ENCODE measurements at places on chromosomes 1 and 21. TPM values are rescaled to one million over a fixed set of nuclear protein-coding genes. Genes with fewer than 3 reads are reported as not detected.
A peak's percentile ranks its signal among the peaks of the same experiment; 100 is the strongest.

DNA sequence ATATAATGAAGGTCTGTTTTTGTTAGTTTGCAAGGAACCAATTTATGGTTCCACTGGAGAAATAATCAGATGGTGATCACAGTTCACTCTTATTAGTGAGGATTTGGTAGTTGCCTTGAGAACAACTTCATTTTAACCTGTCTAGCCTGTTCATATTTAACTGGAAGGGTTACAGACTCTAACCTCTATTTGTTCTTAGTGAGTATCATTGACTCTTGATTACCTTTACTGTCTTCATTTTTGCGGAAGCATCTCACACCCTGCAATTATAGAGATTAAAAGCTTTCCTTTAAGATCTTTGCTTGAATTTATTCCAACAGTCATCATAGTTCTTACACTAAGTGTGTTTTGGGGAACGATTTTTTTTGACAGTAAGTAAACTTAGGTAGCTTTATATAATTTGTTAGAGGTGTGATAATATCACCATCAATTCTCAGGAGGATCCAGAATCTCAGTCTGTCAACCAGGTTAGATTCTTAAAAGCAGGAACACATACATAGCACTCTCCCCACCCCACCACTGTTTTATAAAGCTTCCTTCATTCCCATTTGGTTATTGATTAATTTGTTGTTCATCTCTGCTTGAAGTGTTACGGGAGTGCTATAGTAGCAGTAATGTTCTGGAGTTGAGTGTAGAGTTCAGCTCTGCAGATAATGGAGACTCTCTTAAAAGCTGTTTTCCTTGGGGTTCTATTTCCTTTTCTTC lies 30.1 kb downstream of the B3GALT2 start:
- no peak for DNase-seq

DNA sequence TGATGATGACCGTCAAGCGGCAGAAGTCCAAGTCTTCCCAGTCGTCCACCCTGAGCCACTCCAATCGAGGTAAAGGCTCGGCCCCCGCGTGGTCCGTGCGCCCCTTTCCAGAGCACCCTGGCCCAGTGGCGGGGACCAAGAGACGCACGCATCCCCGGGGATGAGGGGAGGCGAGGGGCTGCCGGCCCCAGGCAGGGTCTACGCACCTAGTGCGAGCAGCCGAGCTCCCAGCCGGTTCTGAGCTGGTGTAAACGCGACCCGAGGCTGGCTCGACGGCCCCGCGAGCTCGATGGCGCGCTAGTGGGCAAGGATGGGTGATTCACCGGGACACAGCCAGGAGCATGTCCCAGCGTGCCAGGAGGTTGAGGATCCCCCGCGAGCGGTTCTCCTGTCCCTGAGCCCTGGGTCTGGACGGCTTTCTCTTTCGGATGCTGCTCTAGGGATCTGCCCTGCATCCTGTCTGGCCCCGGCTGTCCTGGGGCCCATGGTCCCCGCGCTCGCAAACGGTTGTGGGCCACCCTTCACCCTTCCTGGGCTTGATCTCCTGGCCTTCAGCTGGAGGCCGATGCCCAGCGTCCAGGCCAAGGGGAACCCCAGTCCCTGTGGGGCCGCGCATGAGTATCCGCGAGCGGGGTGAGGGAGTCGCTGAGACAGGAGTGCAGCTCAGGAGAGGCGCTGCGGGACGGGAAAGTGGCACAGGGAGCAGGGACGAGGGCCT lies 689 bp downstream of the PKP1 start:
- DNase-seq: no peak

DNA sequence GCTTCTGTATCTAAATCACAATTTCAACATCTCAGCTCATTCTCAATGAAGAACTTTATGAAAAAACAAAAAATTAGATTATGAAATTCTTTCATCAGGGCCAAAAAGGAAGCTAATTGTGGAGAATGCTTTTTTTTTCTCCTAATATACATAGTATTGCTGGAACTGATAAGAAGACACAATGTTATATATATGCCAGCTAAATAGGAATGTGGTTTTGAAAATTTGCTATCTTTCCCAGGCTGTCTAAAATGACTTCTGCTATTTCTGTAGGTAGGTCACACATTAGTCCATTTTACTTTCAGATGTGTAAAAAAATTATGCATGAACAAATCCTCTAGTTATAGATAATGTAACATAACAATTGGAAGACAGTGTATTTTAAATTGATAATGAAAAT lies 732.9 kb downstream of the RWDD3 start:
- DNase-seq: no peak

DNA sequence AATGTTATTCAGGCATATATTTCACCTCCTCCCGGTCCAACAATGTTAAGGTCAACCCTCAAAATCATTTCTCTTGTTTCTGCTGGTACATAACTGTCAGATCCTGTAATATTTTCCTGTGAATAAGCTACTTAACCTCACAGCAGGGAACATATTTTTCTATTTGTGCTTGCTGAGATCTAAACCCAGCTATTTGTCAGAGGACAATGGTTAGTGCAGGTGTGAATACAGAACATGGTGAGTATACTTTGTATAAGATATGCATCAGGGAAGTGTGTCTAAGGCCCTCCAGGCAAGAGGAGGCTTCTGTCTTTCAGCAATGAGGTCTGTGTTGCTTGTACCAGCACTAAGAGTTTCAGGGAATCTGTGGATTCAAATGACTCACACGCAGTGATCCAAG lies 970.6 kb downstream of the NCAM2 start:
- peak; percentile 28 for DNase-seq

The BNIPL gene
- not detected for total RNA-seq

DNA sequence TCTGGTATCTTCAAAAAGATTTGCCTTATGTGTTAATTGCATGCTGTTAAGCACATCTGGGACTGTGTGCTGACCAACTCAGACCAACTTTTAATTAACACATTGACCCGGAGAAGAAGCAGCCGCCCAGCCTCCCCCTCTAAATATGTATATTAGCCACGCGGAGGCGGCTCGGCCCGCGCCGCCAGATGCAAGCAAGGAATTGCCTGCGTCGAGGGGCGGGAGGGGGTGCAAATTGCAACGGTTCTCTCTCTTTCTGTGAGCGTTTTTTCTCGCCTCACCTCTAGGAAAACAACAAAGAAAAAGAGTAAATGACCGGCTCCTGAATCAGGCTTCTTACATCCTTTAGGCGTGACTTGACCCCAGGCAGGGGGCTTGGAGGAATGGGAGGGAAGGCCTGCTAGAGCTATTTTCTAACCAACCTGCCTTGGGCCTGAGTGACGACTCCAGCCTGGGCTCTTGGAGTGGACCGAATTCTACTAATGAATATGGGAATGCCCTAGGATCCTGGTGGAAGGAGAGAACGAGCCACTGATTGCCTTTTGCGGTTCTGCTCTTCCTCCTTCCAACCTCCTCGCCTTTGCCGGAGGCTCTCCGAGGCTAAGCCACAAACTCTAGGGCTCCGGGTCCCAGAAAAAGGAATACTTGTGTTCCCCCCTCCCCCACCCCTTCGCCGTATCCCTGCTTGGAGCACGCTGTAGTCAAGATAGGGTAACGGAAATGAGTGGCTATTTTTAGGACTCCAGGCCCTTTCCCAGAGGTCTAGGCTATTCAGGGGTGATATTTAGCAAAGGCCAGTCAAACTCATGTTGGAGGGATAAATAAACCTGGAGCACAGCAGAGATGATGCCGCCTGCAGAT lies 417.0 kb upstream of the ESRRG start:
- no peak for DNase-seq

- no peak for DNase-seq
These were observed 42.6 kb downstream of the CFAP57 start for GRCh38 chr1:43214501-43215444.

- peak; percentile 55 for DNase-seq
These were observed 67.3 kb downstream of the GADD45A start for GRCh38 chr1:67752306-67752705.

- no peak for DNase-seq
These were observed 2.6 kb downstream of the SLAMF8 start for GRCh38 chr1:159829273-159829634.

The ESRRG gene
- 0.13 TPM for total RNA-seq

The AADACL4 gene
- total RNA-seq: not detected

The RABGGTB gene
- total RNA-seq: 135 TPM

GRCh38 chr1:161227196-161227871 lies 1.5 kb downstream of the TOMM40L start:
- peak; percentile 66 for DNase-seq

DNA sequence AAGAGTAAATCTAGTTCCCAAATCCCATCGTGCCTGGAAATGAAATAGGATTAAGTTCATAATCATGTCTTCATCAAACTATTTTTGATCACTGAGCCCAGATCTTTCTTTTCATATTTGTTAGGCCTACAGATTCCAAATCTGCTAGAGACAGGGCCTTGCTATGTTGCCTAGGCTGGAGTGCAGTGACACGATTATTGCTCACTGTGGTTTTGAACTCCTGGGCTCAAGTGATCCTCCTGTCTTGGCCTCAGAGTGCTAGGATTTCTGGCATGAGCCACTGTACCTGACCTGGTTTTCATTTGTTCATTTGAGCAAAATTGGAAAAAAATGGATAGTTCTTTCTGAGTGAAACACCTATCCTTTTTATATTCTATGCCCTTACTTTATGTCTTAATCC lies 28.0 kb upstream of the DIPK1A start:
- DNase-seq: peak; percentile 52

- no peak for DNase-seq
These were observed 1.7 kb downstream of the ALDH9A1 start for GRCh38 chr1:165696625-165697100.

DNA sequence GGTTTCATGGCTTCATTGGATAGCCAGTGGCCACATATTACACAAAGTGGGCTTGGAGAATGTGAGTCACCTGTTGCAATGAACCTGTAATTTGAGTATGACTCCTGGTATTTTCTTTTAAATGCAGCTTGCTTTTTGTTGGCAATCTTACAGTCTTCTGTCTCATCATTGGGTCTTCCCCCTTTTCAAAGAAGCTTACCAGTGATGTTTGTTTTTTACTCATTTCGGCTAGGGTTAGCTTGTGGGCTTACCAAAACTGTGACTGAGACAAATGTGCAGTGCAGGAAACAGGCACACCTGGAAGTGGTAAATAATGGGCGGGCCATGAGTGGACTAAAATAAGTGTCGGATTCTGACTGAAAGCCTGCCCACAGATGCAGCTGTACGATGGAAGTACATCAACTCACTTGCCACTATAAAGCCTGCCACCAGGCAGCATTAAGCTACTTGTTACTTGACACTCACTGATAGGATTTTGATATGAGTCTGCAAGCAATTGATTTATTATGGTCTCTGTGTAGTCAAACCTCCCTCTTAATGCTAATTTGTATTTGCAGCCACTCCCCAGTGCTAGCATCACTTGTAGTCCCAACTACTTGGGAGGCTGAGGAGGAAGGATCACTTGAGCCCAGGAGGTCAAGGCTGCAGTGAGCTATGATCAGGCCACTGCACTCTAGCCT lies 4.2 kb downstream of the HHAT start:
- peak; percentile 68 for DNase-seq

The CR1L gene
- not detected for total RNA-seq

DNA sequence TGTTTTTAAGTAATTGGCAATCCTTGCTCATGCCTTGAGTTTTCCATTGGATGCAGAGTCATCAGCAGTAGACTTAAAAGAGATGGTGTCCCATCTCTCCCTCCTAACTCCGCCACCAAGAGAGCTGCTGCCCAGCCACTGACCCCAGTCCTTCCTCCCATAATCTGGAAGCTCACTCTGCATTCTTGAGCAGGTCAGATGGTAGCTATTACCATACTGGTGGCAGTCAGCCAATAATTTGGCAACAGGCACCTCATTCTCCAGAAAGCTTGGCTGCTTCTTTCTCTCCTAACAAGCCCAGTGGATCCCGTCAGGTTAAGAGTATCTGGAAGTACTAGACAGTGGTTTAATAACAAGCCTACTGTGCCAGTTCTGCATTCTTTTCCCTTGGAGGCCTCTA lies 272.1 kb downstream of the ZNF648 start:
- DNase-seq: no peak

The UBXN10 gene
- total RNA-seq: not detected

- DNase-seq: peak; percentile 92
These were observed 893.4 kb upstream of the ADGRL4 start for GRCh38 chr1:79899914-79900313.

GRCh38 chr1:12177999-12178441 lies 11.2 kb downstream of the TNFRSF1B start:
- DNase-seq: peak; percentile 71

DNA sequence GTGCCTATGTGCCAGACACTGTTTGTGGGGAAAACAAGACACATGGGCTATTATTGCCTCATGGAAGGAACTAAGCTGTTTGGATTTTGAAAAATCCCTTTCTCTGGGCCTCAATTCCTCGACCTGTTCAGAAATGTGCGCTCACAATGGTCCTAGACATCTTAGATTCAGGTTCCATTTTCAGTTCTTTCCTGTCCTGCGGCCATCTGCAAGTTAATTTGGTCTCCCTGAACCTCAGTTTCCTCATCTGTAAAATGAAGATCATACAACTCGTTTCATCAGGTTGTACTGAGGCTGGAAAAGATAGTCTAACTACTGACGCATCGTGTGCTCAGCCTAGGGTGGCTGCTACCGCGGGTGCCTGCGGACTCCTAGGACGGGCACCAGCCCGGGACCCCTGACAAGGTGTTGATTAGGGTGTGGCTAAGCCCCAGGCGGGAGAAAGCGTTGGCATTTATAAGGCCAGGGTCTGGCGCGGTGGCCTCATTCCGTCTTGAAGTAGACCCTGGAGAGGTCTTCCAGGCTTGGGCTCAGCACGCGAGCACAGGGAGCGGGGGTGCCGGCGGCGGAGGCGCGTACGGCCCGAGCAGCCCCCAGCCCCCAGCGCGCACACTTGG lies 493 bp upstream of the ELOA start:
- peak; percentile 8 for DNase-seq

Data from HT1080 (cell line).